ENCODE measurements at places on chromosomes 3 and 15. TPM values are rescaled to one million over a fixed set of nuclear protein-coding genes. Genes with fewer than 3 reads are reported as not detected.
A peak's percentile ranks its signal among the peaks of the same experiment; 100 is the strongest.

GRCh38 chr3:168168743-168169142, 73.0 kb upstream of the GOLIM4 start:
- no peaks in the 10 kb centered on the region for H3K27me3 ChIP-seq
- no peak for DNase-seq
- H3K27ac ChIP-seq = no peak overlapping the region

GRCh38 chr15:101013201-101013550, 94.0 kb downstream of the LRRK1 start:
- H3K27ac ChIP-seq = no peak overlapping the region
- no peak for DNase-seq
- H3K4me3 ChIP-seq = no peak overlapping the region
- peaks cover 11% of the 10 kb centered on the region for H3K4me1 ChIP-seq
- no peaks in the 10 kb centered on the region for H3K36me3 ChIP-seq

- no peak overlapping the region for H3K27ac ChIP-seq
- peaks cover 9% of the 10 kb centered on the region for H3K4me1 ChIP-seq
- H3K36me3 ChIP-seq = no peaks in the 10 kb centered on the region
- H3K27me3 ChIP-seq = no peaks in the 10 kb centered on the region
- DNase-seq = no peak
These were observed 508.8 kb downstream of the LPP start for GRCh38 chr3:188662795-188663194.

GRCh38 chr15:100026041-100026440, 292.8 kb upstream of the LYSMD4 start:
- DNase-seq = no peak
- H3K27me3 ChIP-seq = no peaks in the 10 kb centered on the region
- H3K36me3 ChIP-seq = no peaks in the 10 kb centered on the region
- H3K4me1 ChIP-seq = no peaks in the 10 kb centered on the region
- no peak overlapping the region for H3K27ac ChIP-seq
- no peak overlapping the region for H3K4me3 ChIP-seq

DNA sequence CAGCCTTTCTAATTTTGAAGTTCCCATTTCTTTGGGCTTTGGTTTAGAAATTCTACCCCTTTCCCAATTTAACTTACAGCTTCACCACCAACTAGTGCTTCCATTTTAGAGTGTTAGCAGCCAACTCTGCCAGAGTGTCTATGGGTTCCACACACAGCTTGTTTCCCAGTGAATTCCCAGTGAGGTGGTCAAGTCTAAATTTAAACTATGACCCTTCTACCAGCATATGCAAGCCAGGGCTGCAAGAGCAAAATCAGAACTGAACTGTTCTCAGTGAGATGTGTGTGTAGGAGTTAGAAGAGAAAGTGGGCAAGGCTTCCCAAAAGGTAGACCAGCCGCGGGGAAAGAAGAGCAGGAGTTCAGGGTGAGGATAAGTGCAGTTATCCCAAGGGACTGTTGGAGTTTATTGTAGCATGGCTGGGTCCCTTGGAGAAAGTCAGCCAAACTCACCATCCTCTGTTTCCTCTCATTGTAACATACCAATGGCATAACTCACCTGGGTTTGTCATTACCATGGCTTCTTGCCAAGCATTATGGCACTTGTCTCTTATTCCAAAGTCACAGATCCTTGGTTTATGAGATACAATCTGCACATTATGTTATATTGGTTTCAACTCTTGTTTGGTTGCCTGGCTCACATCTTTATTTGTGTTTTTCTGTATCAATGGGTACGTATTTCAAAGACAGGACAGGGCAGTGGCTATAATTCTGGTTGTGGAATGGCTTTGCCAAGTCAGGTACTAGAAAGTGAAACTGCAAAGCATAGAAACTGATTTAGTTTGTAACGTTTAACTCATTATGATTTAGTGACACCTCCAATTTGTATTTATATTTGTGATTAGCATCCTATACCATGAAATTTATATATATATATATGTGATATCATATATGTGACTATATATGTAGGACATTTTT, 130.2 kb upstream of the UMPS start:
- H3K27me3 ChIP-seq = no peaks in the 10 kb centered on the region
- H3K36me3 ChIP-seq = no peaks in the 10 kb centered on the region
- no peak for DNase-seq
- H3K27ac ChIP-seq = no peak overlapping the region
- H3K4me3 ChIP-seq = no peak overlapping the region
- H3K4me1 ChIP-seq = peaks cover 7% of the 10 kb centered on the region

GRCh38 chr3:6799264-6799915, 61.5 kb upstream of the GRM7 start:
- no peaks in the 10 kb centered on the region for H3K4me1 ChIP-seq
- no peak overlapping the region for H3K27ac ChIP-seq
- no peak overlapping the region for H3K4me3 ChIP-seq
- peak; percentile 61 for DNase-seq
- H3K27me3 ChIP-seq = no peaks in the 10 kb centered on the region

DNA sequence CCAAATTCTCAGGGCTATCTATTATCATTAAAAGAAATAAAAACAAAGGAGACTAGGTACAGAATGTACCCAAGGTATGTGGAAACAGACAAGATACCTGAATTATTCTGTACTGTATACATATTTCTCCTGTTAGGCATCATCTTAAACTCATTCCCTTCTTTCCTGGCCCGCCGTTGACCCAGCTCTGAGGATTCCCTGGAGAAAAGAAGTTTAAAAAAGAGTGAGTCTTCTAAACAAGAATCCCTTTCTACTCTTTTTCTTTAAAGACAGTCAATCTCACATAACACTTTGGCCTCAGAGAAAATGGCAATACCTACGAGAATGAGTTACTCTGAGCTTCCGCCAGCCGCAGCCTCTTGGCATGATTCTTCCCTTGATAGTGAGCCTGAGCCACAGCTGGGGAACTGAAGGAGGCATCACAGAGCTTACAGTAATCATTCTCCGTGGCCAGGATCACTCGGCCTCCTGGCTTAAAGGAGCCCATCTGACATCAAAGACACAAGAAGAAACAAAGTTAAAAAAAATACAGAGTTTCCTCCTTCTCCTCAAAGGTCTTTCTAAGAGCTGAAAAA, 44.2 kb downstream of the ZMAT3 start:
- H3K4me1 ChIP-seq = peaks cover 9% of the 10 kb centered on the region
- no peak overlapping the region for H3K4me3 ChIP-seq

- no peaks in the 10 kb centered on the region for H3K4me1 ChIP-seq
- no peaks in the 10 kb centered on the region for H3K36me3 ChIP-seq
- DNase-seq = no peak
- no peak overlapping the region for H3K27ac ChIP-seq
- H3K27me3 ChIP-seq = no peaks in the 10 kb centered on the region
- H3K4me3 ChIP-seq = no peak overlapping the region
These were observed 11.9 kb downstream of the SPINT1 start for GRCh38 chr15:40855706-40856234.

DNA sequence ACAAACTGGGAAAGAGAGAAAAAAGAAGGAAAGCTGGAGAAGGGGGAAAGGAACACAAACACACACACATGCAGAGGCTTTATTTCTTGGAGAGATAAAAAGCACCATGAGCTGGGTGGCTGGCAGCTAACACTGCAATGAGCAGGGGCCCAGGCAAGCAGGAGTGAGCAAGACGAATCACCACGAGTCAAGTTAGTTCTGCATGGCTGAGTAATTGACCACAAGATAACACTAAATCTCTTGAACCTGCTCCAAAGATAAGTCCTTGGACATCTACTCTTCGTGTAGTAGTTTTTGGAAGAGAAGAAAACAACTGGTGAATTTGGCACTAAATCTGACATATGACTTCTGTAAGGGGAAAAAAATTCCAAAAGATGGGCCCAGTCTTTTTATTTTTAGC, 100.9 kb downstream of the MYO5A start:
- DNase-seq = peak; percentile 53
- H3K4me1 ChIP-seq = peaks cover 3% of the 10 kb centered on the region
- no peak overlapping the region for H3K4me3 ChIP-seq
- no peaks in the 10 kb centered on the region for H3K27me3 ChIP-seq
- H3K36me3 ChIP-seq = no peaks in the 10 kb centered on the region

- H3K4me1 ChIP-seq = no peaks in the 10 kb centered on the region
- no peaks in the 10 kb centered on the region for H3K27me3 ChIP-seq
- H3K4me3 ChIP-seq = no peak overlapping the region
- H3K27ac ChIP-seq = no peak overlapping the region
- H3K36me3 ChIP-seq = no peaks in the 10 kb centered on the region
These were observed 6.5 kb upstream of the BCL2A1 start for GRCh38 chr15:79977431-79978054.

DNA sequence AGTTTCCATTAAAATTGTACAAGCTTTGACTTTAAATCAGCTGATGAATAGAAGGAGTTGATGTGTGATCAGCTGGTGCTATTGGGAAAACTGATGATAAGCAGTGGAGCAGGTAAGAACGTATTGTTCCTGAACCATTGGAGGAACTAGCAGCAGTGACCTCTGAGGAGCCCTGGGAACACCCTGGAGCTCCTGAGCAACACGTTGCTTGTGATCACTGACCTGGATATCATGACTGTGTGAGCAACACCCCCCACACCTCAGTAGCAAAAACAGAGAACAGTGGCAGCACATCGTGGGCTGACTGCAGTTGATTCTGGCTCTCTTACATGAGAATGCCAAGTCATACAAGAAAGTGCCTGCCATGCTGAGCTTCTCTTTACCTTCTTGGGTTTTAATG, 72.9 kb downstream of the BLM start:
- no peak overlapping the region for H3K27ac ChIP-seq
- H3K4me3 ChIP-seq = no peak overlapping the region
- no peaks in the 10 kb centered on the region for H3K36me3 ChIP-seq
- H3K4me1 ChIP-seq = no peaks in the 10 kb centered on the region

DNA sequence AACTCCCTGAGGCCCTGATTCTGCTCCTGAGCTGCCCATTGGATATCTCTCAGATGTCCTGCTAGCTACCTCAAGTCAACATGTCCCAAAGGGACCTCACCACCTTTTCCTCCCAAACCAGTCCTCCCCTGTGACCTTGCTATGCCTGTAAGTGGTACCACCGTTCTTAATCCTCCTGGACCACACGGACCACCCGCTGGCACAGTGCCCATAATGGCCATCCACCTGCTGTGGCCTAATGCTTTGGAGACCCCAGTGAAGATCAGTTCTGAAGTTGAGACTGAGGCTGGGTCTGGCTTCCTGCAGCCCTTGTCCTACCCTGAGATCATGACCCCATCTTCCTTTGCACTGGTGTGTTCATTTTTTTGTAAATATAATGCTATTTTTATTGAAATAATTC, 15.0 kb upstream of the VPS8 start:
- peaks cover 13% of the 10 kb centered on the region for H3K4me1 ChIP-seq
- no peaks in the 10 kb centered on the region for H3K36me3 ChIP-seq
- no peaks in the 10 kb centered on the region for H3K27me3 ChIP-seq

GRCh38 chr15:71543413-71543812, 266.9 kb upstream of the NR2E3 start:
- H3K36me3 ChIP-seq = no peaks in the 10 kb centered on the region
- no peaks in the 10 kb centered on the region for H3K27me3 ChIP-seq
- peaks cover 31% of the 10 kb centered on the region for H3K4me1 ChIP-seq

Gene PRICKLE2
- total RNA-seq = 10.7 TPM

DNA sequence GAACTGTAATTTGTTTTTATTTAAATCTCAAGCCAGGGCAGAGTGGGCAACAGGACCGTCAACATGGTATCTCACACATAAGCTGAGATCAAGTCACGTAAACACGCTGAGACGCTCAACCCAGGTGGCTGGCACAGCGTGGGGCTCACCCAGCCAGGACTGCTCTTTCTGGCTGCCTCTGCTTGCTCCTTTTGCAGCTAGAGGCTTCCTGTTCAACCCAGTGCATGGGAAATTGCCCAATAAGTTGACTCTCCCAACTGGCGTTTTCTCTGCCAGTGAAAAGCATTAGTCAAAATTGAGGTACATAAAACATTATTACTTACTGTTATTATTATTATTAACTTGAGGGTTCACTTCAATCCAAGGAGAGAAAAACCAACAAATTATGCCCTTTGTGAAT, 398.1 kb downstream of the NR2F2 start:
- H3K4me1 ChIP-seq = peaks cover 5% of the 10 kb centered on the region
- no peak overlapping the region for H3K27ac ChIP-seq
- H3K36me3 ChIP-seq = no peaks in the 10 kb centered on the region
- no peak overlapping the region for H3K4me3 ChIP-seq
- H3K27me3 ChIP-seq = no peaks in the 10 kb centered on the region
- DNase-seq = peak; percentile 21

GRCh38 chr3:155743606-155744005, 1.3 kb downstream of the PLCH1 start:
- H3K27ac ChIP-seq = no peak overlapping the region
- H3K27me3 ChIP-seq = no peaks in the 10 kb centered on the region
- H3K4me3 ChIP-seq = peak overlapping the region; percentile 93

Gene DAPK2
- total RNA-seq = 9.7 TPM

Gene TTLL13
- total RNA-seq = not detected

DNA sequence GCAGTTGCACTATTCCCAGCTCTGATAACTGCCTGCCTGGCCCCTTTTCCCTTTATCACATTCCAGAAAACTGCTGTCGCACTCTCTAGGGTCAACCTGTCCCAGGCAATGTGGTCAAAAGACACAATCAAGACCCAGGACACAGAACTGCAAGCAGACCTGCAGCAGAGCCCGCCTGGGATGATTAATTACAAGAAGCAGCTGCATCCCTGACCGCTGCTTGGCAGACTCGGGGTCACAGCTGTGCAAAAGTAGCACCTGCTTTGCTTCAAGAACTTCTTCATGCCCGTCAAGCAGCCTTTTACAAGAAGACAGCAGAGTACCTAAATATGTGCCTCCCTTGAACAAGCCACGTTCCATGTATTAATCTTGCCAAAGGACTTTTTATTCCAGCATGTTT, 120.0 kb upstream of the ST8SIA2 start:
- H3K27me3 ChIP-seq = no peaks in the 10 kb centered on the region
- no peak overlapping the region for H3K4me3 ChIP-seq

- H3K4me1 ChIP-seq = no peaks in the 10 kb centered on the region
- H3K36me3 ChIP-seq = no peaks in the 10 kb centered on the region
- H3K27ac ChIP-seq = no peak overlapping the region
- H3K27me3 ChIP-seq = no peaks in the 10 kb centered on the region
These were observed 21.9 kb upstream of the OR5H6 start for GRCh38 chr3:98242155-98242554.

DNA sequence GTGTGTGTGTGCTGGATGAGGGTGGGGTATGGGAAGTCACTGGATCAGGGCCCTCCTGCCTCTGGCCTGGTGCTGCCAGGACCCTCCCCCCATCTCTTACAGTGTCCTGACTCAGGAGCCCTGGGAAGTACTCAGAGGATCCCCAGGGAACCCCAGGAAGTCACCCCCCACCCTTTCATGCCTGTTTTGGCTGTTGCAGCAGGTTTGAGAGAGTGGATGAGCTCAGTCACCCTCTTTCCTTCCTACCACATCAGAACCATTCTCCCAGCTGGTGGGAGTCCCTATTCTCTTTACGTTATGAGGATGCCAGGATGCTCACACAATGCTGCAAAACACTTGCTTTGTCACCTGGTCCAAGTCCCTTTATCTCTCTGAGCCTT, 59.0 kb downstream of the BDH1 start:
- H3K27me3 ChIP-seq = no peaks in the 10 kb centered on the region
- peaks cover 6% of the 10 kb centered on the region for H3K4me1 ChIP-seq
- no peak overlapping the region for H3K27ac ChIP-seq
- H3K36me3 ChIP-seq = no peaks in the 10 kb centered on the region
- DNase-seq = no peak
- H3K4me3 ChIP-seq = no peak overlapping the region

DNA sequence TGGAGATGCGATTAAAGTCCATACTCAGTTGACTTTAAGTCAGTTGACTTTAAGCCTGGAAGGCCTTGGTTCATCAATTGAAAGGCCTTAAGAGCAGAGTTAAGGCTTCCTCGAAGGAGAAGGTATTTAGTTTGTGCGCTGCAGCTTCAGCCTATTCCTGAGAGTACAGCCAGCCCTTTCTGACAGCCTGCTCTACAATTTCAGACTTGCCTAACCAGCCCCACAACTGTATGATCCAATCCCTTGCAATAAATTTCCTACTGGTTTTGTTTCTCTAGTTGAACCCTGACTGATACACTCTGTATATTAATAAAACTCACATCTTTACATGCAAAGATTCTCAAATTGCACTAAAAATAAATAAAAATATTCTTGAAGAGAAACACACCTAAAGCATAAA, 66.1 kb upstream of the RORA start:
- no peaks in the 10 kb centered on the region for H3K4me1 ChIP-seq
- no peaks in the 10 kb centered on the region for H3K27me3 ChIP-seq
- DNase-seq = peak; percentile 13
- H3K27ac ChIP-seq = no peak overlapping the region

Measured in neural progenitor cell (in vitro differentiated cells).